Stimulated activated CD8-positive, alpha-beta memory T cell treated with anti-CD3 and anti-CD28 coated beads, Interleukin-7, amount 100 ng/mL, for 24 hours (primary cell): ENCODE measurements at places on chromosomes 3 and 15.
A peak's percentile ranks its signal among the peaks of the same experiment; 100 is the strongest.

GRCh38 chr3:130644628-130645253, 101.9 kb downstream of the PIK3R4 start:
- no peak for DNase-seq

DNA sequence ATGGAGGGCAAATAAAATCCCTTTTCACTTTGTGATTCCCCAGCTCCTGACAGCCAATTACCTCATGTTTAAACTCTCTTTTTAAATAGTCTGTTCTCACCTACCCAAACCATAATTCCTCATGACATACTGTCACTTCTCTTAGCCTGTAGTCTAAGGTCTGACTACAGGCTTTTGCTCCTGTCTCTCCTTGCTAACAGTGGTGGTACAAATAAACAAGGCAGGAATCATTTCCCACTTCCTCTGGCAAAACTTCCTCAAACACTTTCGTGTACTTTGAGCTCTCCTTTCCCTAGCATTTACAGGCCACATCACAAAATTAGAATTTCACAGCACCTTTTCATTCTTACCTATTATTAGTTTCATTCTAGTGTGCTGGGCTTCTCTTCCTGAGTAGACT, 51.8 kb downstream of the ATP8B4 start:
- DNase-seq: no peak

GRCh38 chr15:61175024-61175423, 54.1 kb downstream of the RORA start:
- DNase-seq: no peak

- DNase-seq: no peak
These were observed 198.6 kb upstream of the IL12A start for GRCh38 chr3:159789742-159790635.

- no peak for DNase-seq
These were observed 27.4 kb upstream of the OR5K4 start for GRCh38 chr3:98326105-98326893.

- no peak for DNase-seq
These were observed 483 bp downstream of the MEX3B start for GRCh38 chr15:82045179-82045891.

GRCh38 chr3:194308601-194309449, 42.3 kb downstream of the CPN2 start:
- DNase-seq: no peak

- no peak for DNase-seq
These were observed 198.4 kb downstream of the ZNF621 start for GRCh38 chr3:40723083-40723660.

GRCh38 chr3:23629181-23629894, 176.4 kb upstream of the UBE2E1 start:
- DNase-seq: no peak

DNA sequence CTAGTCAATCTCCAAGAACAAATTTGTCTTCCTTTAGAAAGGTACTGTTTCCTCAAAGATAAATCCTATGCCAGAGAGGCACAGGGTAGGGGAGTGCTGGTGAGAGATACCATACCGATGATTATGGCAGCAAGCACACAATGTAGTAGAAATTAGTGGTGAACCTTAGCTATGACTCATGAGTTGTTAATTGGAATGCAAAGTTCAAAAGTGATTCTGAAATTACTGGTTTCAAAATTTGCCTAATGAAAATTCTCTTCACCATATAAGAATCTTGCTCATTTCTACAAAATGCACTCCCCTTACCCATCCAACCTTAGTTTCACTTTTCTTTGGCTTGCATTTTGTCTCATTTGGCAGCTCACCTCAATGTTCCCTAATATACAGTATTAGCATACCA, 139.5 kb upstream of the SLC2A2 start:
- DNase-seq: no peak

DNA sequence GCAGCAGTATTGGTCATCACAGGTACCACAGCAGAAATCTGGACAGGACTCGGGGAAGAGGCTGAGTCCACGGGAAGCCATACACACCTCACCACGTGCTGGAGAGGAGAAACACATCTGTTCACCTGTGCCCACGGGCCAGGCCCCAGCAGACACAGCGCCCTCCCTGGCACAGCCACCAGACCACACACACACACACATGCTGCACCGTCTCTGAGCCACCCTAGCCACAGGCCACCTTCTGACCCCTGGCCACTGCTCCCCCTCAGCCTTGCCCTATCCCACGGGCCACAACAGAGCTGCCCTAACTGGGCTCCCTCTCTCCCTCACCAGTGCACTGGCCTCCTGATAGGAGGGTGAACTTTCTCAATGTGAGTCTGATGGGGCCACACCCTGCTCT, 2.8 kb downstream of the SHISA5 start:
- no peak for DNase-seq

GRCh38 chr3:192514754-192515663, 212.3 kb downstream of the FGF12 start:
- no peak for DNase-seq

DNA sequence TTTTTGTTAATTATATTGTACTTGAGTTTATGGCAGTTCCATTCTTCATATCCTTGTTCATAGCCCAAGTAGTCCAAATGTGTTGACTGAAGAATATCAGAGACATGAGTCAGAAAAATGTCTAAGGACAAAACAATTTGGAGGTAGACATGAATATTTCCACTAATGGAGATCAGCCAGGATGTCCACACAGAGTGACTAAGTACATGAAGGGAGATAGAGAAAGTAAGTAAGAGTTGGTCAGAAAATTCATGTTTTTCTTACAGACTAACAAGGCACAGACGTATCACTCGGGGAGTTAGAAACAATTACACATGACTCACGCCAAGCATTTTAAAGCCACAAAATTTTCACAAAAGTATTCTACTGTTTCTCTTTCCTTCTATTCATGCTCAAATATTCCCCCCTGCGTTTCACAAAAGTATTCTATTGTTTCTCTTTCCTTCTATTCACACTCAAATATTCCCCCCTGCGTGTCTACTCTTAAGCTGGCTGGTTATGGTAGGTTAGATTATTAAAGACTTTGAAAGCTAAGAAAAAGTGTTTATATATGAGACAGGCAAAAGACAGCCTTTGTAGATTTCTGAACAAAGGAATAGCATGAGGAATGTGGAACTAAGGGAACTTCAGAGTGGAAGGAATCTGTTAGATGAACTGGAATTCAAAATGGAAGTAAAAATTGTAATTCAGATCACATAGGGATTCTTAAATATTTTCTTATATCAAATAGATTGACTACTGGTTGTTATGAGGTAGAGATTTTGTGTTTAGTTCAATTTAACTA, 648.7 kb upstream of the CCDC54 start:
- DNase-seq: no peak

DNA sequence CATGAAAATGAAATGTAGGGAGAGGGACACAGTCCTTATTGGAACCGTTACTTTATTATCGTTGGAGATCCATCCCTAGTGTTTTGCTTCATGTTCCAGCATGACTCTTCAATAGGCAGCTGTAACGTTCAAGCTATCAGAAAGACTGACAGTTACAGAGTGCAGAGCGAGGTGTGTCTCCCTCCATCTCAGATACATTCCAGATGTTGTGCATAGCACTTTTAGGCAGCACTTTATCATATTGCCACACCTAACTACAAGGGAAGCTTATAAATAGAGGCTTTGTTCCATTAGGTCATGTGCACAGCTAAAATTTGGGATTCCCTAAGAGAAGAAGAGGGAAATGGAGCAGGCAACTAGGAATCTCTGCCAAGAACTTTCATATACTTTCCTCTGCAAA, 1009.6 kb downstream of the ROBO2 start:
- no peak for DNase-seq

- DNase-seq: no peak
These were observed 121.8 kb downstream of the CACNA2D3 start for GRCh38 chr3:54243960-54244682.

GRCh38 chr3:45309876-45310275, 78.5 kb upstream of the LARS2 start:
- no peak for DNase-seq

DNA sequence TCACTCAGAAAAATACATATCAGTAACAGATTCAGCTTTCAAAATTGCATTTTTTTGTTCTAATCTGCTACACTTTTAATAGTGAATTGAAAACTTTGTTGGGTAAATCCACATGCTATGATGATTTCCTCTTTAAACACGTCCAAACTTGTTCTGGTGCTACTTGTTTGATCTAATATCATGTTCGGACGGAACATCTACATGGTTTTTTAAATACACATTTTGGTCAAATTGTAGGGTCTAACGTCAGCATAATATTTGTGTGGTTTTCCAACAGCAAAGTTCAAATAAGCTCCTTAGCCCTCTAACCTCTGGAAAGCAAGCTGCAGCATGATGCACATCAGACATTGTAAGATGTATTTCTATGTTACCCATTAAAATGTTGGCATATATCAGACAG, 98.5 kb upstream of the OSTN start:
- no peak for DNase-seq

GRCh38 chr3:71451060-71451459, 132.5 kb downstream of the FOXP1 start:
- DNase-seq: no peak

GRCh38 chr3:122258757-122259371, 66.2 kb upstream of the CSTA start:
- peak; percentile 14 for DNase-seq

GRCh38 chr3:44339181-44340057, 853 bp downstream of the TCAIM start:
- DNase-seq: no peak

DNA sequence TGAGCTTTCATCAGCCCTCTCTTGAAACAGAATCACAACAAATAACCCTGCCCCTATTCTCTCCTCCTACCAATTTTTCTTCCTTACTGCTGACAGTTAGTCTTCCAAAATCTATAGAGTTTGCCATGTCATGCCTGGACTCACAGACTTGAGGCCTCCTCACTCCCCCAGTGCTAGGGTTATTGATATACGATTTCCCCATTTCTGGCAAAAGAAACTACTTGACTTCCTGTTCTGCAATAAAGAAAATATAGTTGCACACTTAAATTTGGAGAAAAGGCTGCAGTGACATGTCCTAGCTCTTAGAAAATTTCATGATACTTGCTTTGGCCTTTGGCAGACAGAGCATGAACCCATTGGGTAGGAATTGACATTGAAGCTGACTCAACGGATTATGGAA, 75.9 kb downstream of the CYP19A1 start:
- no peak for DNase-seq

- DNase-seq: no peak
These were observed 10.6 kb downstream of the PLA2G4B start for GRCh38 chr15:41849204-41849603.

DNA sequence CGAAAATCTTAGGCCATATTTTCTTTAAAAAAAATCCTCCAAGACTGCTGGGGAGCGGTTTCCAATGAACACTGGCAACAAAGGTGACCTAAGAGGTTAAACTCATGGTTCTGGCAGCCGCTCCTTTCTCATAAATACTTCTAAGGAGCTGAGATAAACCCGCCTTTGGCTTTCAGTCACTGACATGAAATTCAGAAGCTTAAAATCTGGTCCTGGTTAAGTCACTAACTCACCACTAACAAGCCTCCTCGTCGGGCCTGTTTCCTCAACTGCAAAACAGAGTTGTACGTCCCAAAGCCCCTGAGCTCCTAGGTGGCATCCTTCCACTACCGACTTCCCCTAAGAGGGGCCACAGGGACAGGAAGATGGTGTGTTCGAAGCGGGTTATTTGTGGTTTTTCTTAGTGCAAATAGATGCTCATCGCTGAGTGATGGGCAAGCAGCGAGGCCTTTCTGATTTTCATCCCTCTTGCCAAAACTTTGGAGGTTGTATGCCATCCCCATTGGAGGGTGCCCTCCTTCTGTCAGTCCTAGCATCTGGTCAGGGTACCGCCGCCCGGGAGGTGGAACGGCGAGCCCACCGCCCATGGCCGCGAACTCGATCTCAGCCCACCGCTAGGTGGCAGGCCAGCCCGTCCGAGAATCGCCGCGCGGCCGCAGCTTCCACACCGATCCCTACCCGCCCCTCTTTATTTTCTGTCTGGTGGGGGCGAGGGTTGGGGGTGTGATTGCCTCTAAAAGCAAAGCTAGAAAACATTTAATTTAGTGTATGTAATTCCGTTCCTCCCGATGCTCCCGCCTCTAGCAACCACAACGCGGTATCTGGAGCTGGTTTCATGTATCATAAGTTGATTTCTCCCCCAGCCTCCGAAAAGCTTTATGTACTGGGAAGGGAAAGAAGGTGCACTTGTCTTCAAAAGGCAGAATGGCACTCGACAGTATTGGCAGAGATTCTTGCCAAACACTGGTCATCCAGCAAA, 4.6 kb downstream of the BCL6 start:
- no peak for DNase-seq

DNA sequence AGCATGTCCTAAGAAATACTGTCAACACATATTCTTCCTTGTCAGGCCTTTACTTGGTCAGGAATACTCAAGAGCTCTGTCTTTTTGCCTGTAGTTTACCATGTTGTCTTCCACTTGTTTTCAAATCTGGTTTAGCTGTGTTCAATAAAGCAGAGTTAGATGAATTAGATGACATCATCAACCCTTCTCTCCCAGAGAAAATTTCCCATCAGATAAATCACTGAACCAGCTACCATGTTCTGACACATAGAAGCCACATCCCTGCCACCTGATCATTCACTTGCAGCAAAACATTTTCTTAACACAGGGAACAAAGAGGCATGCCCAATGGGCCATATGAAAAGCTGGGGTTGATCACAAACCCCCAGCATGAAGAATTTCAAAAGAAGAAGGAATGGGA, 42.1 kb downstream of the TERC start:
- no peak for DNase-seq

DNA sequence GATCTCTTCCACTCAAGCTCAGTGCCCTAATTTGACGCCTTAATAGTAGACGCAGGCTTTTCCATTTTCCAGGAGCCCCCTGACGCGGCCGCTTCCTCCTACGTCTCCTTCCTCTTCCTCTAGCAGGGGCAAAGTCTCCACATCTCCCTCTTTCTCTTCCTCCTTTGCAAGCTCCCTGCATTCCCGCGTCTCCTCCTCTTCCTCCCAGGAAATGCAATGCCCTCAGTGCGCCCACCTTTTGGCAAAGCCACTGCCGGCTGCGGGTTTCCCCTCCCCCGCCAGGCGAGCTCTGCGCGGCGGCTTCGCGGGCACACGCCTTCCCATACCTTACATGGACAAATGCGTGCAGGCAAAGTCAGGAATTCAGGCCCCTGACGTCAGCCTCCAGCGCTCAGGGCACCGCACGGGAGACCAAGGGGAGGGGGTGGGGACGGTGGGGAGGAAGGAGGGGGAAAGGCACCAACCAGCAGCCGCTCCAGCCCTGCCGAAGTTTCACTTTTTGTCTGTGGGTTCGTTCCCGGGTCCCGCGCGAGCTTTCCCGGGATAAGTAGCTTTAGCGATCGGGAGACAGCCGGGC, 432 bp upstream of the LPP start:
- DNase-seq: no peak

- peak; percentile 56 for DNase-seq
These were observed 17.3 kb downstream of the C3orf18 start for GRCh38 chr3:50550079-50550736.

GRCh38 chr15:54990793-54991192, 205.9 kb downstream of the RSL24D1 start:
- no peak for DNase-seq

- DNase-seq: no peak
These were observed 128.9 kb upstream of the VEPH1 start for GRCh38 chr3:157632075-157632474.
